Endothelial cell (in vitro differentiated cells): ENCODE measurements at places on chromosomes 2 and 18.

DNA sequence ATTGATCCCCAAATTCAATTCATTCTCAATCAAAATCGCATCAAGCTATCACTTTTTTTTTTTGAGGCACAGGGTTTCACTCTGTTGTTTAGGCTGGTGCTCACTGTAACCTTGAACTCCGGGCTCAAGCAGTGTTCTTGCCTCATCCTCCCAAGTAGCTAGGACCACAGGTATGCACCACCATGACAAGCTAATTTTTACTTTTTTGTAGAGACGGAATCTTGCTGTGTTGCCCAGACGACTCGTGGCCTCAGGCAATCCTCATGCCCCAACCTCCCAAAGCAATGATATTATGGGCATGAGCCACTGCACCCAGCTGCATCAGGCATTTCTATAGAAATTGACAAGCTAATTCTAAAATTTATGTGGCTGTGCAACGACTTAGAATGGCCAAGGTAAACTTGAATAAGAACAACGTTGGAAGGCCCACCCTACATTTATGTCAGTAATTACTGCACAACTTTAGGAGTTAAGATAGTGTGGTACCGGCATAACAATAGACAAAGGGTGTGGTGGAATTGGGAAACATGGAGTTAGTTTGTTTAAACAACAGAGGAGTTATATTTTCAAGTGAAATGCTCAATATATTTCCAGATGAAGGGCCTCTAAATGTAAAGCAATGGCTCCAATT, 78.2 kb downstream of the NPAS2 start:
- DNase-seq: no peak

DNA sequence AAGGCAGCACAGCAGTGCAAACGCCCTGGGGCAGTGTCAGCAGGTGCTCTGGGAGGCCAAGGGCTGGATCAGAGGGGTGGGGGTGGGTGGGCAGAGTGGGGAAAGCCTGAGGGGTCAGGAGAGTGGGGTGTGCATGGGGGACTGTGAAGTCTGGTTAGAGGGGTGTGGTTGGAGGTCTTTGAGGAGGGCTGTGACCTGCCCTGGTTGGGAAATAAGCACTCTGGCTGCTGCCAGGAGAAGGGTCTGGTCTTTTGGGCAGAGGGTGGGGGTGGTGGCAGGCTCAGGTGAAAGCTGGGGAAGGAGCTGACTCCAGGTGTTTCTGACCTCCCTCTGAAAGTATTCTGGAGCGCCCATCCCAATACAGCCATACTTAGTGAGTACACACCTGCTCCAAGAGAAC, 4.2 kb downstream of the ALPI start:
- DNase-seq: no peak

DNA sequence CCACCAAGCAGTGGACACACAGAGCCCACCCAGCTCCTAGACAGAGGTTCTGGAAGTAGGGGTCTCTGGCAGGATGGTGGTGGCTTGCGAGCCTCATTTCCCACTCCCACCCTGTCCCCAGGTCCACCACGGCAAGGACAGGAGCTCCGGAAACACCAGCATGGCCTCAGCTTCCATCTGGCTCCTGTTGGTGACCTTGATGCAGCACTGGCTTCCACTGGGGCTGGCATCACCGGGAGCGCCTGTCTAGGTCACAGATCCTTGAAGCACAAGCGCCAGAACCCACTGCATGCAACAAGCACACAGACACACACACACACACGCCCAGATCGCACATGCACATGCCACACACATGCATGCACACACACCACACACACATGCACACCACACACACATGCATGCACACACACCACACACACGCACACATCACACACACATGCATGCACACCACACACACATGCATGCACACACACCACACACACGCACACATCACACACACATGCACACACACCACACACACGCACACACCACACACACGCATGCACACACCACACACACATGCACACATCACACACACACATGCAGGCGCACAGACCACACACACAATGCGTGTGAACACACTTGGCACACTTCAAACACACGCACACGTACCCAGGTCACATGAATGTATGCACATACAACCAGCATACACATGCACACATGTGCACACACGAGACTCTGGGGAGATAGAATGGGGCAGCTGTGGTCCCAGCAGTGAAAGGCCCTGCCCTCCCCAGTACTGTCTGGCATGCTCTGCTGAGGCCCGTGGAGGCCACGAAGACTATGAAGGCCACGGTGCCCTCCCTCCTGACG, 63.7 kb downstream of the TWIST2 start:
- no peak for DNase-seq

- DNase-seq: no peak
These were observed 19.4 kb downstream of the TMEM18 start for GRCh38 chr2:657766-658165.

GRCh38 chr2:30239308-30239985, 8.1 kb downstream of the LBH start:
- peak; percentile 72 for DNase-seq

DNA sequence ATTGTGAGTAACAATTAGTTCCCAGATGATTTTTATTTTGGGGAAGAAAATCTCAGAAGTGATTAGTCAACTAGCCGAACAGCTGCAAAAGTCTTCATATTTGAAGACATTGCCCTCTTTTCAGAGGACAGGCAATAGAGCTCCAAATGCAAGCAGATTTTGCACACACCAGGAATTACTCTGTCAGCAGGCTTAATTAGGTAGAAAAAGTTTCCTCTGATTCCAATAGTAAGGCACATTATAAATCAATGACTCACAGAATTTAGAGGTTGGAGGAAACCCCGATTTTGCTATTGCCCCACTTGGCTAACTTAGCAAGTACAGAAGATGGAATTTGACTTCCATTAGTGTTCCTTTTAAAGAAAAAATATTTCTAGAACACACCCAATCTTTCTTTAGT, 30.7 kb upstream of the SCN1A start:
- DNase-seq: no peak

DNA sequence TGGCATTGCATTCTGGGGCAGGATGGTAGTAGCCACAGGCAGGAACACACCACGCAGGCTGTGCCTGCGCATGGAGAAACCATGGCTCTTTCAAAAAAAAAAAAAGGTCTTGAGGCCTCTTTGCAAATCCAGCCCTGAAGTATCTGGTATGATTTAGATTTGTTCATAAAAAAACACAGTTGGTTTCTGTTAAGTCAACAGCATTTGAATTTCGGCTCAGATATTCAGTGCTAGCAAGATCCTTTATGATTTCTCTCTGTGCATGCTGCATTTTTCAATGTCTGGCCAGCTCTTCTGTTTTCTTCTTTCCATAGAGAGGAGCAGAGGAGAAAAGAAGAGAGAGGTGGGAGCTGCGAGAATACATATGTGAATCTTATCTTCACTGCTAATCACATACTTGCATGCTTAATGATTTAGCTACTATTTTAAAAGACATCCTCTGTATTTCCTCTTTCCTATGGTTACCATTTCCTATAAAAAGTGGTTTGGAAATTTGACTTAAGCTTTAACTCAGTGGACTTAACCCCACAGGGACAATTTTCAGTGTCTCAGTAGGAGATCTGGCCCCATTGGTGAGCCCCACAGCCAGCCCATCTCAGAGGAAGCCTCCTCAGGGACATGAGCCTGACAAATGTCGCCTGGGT, 214.3 kb upstream of the APCDD1 start:
- no peak for DNase-seq

DNA sequence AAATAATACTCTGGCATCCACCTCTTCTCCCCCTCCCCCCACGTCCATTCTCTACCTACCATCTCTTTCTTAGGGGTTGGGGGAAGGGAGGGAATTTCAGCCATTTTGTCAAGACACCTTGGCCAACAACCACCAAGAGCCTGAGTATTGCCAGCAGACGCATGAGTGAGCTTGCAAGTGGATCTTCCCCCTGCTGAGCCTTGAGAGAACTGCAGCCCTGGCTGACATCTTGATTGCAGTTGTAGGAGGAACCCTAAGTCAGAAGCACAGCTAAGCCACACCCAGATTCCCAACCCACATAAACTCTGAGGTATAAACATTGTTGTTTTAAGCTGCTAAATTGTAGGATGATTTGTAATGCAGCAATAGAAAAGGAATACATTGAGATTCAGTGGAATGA, 165.6 kb downstream of the TMEFF2 start:
- DNase-seq: peak; percentile 31

DNA sequence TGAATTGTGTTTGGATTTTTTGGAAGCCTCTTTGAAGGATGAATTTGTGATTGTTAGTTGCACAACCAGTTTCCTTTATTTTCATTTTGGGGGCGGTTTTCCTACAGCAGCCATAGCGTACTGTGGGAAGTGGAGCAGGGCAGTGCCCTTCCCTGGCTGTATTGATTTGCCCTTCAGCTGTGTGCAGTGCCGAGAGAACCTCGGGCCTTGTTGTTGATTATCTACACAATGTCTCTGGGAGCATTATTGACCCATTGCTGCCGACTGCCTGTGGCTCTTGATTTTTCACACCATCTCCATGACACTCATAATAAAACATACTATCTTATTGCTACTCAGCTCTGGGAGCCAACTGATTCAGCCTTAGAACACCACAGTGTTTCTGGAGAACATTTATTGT, 162.2 kb upstream of the BOD1L2 start:
- DNase-seq: no peak

GRCh38 chr2:186991766-186992417, 142.9 kb upstream of the ZSWIM2 start:
- DNase-seq: no peak

GRCh38 chr2:26576565-26577441, 64.4 kb downstream of the CIB4 start:
- no peak for DNase-seq

GRCh38 chr2:101714118-101714517, 16.6 kb downstream of the MAP4K4 start:
- no peak for DNase-seq

DNA sequence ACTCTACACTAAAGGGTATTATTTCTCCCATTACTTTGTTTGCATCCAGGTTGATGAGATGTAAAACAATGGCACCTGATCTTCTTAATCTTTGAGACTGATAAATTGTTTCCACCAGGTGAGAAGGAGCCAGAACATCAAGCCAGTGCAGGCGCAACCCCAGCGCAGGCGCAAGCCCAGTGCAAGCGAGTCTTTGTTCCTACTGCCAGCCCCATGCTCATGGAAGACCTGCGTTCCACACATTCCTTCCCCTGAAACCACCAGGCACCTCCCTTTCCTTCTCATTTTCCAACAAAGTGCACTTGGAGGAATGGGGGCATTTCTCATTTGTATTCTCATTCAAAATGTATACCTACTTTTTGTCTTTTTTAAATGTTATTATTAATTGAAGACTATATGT, 188.7 kb upstream of the SMAD2 start:
- no peak for DNase-seq

DNA sequence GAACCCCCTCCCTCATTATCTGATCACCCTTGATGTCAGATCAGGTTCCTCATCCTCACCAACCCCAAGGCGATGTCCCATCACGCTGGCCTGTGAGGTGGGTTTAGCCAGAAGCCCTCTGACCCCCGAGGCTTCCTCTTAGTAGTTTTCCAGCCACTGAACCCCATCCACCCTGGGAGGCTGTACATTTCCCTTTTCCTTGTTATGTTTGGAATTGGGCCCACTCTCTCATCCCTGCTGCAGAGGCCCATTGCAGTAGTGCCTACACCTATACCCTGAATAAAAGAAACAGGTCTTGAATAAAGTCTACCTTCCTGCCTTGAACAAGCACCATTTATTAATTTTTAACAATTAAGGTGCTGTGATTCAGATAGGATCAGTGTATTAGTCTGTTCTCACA, 80.1 kb downstream of the NCAPH start:
- no peak for DNase-seq

DNA sequence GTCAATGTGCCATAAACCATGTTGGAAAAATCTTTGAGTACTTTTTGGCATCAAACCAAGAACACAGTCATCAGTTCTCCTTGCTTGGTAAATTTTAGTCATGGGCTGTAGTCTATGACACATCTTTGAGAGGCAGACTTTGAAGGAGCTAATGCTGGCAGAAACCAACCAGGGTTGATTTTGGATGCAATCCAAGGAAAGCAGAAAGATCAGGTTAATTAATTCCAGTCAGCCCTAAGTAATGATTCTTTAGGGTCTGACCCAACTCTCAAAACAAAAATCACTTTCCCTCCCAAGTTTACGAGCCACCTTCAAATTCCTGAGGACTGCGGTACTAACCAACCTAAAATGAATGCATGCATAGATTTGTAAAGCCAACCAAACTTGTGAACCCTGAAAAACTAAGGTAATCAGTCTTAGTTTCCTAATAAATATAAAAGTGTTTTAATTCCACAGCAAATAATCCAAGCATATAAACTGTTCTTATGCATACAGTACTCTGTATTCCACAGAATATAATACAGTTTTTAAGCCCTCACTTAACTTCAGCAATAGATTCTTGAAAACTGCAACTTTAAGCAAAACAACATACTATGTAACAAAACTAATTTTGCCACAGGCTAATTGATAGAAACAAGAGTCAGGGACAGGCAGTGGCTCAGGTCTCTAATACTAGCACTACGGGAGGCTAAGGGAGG, 22.0 kb downstream of the AP1S3 start:
- no peak for DNase-seq

DNA sequence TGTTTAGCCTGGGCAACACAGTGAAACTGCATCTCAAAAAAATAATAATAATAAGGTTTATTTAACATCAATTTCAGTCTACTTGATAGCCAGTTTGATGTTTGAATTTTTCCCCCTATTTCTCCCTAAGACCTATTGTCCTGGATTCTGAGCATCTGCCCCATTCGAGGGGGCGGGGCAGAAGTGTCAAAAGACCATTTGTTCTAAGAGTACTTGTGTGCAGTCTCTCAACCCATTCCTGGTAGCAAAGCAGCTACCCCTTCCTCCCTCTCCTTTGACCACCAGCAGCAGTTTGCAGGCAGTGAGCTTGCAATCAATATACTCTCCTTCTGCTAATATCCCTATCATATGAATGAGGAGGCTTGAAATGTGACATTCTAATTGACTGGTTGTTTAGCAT, 71.9 kb downstream of the VWC2L start:
- no peak for DNase-seq

DNA sequence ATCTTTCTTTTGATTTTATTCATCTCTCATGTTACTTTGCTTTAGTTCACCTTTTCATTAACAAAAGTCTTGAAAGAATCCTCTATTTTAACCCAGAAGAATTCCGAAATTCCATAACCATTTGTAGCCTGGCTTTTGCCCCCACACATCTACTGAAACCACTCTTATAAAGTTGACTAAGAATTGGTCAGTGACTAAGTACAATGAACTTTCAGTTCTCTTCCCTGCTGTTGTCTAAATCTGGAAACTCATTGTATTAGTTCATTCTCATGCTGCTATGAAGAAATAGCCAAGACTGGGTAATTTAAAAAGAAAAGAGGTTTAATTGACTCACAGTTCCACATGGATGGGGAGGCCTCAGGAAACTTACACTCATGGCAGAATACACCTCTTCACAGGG, 49.9 kb upstream of the PNPT1 start:
- DNase-seq: no peak
